ENCODE measurements at places on chromosomes 4 and X.

- DNase-seq, result no peak
Measured at GRCh38 chr4:158604369-158604768, 67.3 kb downstream of the C4orf46 start.

- no peak for DNase-seq
Measured at GRCh38 chr4:4783847-4784246, 75.6 kb upstream of the MSX1 start.

- DNase-seq, result no peak
Measured at GRCh38 chr4:129334136-129334535, 238.2 kb downstream of the C4orf33 start.

GRCh38 chr4:165600959-165601683, 222.3 kb downstream of the CPE start:
- no peak for DNase-seq

DNA sequence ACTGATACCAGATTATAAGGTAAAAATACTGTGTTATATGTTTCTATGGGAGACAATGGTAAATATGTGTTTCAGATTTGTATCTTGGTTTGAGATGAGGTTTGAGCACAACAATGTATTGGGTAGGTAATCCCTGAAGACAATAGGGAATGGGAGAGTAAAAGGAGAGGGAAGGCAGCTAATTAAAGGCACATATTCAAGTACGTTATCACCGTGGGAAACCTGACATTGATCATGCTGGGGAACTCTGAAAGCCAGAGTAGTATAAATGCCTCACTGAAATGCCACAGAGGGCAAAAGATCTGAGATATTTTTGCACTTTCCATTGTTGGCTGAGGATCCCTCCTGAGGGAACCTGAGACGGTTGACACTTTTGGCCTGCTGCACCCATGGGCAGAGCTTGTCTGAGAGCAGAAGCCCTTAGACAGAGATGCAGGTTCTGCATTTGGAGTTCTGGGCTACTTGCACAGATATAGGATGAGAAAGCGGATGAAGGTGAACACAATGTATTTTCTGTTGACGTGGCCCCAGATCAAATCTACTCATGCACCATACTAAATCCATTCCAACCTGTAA, 506.7 kb downstream of the PCDH18 start:
- no peak for DNase-seq

- no peak for DNase-seq
Measured at GRCh38 chr4:122584519-122584918, 36.3 kb downstream of the IL21 start.

- no peak for DNase-seq
Measured at GRCh38 chrX:68666580-68666979, 19.1 kb downstream of the STARD8 start.

DNA sequence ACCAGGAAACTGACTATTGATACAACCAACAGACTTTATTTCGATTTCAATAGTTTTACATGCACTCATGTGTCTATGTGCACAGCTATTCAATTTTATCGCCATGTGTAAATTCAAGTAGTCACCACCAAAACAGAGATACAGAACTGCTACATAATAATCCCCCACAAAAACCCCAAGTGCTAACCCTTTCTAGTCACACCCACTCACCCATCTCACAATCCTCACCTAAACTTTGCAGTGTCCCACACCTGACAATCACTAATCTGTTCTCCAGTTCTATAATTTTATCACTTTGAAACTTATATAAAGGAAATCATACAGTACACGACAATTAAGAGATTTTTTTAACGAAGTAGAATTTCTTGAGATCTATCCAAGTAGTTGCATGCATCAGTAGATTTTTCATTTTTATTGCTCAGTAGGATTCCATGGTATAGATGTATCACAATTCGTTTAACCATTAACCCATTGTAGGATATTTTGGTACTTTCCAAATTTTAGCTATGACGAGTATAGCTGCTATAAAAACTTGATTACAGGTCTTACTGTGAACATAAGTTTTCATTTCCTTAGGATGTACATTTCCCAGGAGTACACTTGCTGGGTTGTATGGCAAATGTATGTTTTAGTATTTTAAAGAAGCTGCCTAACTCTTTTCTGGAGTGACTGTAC, 85.9 kb downstream of the CASK start:
- no peak for DNase-seq

DNA sequence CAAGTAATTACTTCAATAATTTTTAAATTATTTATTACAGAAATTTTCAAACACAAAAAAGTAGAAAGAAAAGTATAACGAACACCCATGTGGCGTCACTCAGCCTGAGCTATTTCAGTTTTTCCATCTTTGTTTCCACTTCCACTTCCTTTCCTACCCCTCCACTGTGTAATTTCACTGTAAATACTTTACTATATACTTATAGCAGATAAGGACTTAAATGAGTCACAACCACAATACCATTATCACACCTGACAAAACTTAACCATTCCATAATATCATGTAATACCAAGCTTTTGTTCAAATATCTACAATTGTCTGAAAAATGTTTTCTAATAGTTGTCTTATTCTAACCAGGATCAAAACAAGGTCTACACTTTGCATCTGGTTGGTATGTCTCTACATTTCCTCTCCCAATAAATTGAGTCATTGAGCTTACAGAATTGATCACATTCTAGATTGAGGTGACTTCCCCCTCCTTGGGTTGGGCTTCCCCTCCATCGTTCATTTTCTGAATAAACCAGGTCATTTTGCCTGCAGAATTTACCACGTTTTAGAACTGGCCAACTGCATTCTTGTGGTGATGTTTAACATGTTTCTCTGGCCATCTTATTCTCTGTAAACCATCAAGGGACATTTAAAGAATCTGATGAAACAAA, 48.7 kb downstream of the ATP10D start:
- no peak for DNase-seq

DNA sequence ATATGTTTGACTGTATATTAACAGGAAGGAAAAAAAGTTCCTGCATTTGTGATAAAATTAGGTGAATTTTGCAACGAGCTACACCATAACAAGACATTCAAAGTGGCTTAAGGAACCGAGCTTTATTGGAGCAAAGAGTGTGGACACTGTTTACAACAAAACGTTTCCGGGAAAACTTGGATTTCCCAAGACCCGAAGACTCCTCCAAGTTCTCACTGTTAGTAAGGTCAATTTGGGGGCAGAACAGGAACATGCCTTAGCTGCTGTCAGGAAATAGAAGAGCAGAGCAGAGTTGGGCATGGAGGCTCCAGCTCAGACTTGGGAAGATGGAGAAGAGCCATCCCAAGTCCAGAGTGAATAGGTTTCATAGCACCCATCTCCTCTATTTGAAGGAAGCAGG, 16.5 kb downstream of the ADH6 start:
- no peak for DNase-seq

DNA sequence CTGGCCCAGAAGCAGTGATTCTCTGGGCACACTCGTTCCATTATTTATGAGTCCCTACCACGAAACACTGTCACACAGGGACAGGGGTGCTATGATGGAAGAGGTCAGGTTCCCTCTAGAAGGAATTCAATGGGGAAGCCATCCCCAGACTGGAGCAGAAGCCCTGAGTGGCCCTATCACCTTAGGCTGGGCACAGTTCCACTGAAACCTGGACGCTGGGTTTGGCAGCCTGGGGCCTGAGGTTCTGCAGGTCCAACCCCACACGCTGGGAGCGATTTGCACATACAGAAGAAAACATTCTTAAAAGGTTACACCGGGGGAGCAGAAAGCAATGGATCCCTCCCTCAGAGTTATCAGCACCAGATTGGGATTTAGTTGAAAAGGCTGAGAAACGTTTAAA, 63.3 kb downstream of the PHKA2 start:
- DNase-seq, result no peak

DNA sequence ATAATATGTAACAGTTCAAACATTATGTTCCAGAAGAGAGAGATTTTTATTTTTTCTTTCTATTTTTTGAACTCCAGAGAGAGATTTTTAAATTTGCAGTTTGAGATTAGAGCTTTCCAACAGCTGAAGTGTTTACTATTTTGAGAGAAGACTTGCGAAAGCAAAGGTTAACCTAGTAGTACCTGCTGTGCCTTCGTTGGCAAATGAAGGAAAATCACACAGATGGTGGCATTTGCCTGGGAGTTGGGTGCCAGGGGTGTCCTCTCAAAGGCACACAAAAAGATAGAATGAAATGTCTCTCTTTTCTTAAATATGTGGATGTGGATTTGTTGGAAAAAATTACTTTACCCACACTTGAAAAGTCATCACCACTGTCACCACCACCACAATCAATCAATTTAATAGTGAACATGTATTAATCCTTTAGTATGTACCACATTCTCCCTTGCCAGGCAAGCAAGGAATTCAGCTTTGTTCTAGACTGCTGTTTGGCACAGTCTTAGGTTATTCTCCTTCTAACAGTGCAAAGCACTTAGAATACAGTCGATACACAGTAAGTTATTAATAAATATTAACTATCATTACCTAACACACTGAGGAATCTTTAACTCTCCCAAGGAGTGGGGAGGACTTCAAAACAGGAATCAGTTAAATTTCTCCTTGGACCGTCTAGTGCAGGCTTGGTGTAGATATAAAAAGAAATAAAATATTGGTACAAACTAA, 838.2 kb upstream of the FTHL17 start:
- DNase-seq, result no peak

DNA sequence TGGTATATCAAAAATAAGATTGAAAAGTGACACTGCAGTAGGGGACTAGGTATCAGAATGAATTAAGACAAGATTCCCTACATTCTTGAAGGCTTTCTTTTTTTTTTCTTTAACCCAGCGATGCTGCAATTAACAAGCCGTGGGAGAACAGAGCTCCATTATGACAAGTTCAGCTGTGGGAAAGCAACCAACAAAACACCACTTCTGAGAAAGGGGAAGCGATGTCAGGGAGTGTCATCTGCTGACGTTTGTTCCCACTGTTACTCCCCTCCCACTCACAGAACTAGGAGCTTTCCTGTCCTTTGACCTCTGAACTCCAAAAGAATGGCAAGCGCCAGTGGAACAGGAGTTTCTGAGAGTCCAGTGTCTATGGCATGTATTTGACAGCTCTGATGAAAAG, 90.2 kb upstream of the SLITRK2 start:
- no peak for DNase-seq

DNA sequence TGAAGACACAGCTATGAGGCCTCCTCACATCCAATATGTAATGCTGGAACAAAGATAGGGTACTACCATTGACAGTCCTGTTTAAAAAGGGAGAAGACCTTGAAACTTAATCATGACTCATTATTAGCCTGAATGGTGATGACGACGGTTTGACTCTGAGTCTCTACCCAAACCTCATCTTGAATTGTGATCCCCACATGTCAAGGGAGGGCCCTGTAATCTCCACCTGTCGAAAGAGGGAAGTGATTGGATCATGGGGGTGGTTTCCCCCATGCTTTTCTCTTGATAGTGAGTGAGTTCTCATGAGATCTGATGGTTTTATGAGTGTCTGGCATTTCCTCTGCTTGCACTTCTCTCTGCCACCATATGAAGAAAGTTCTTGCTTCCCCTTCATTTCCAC, 395.3 kb upstream of the CPEB2 start:
- no peak for DNase-seq

- DNase-seq, result no peak
Measured at GRCh38 chrX:110146521-110146920, 143.6 kb downstream of the TMEM164 start.

- no peak for DNase-seq
Measured at GRCh38 chr4:153218961-153219360, 14.7 kb downstream of the TRIM2 start.

DNA sequence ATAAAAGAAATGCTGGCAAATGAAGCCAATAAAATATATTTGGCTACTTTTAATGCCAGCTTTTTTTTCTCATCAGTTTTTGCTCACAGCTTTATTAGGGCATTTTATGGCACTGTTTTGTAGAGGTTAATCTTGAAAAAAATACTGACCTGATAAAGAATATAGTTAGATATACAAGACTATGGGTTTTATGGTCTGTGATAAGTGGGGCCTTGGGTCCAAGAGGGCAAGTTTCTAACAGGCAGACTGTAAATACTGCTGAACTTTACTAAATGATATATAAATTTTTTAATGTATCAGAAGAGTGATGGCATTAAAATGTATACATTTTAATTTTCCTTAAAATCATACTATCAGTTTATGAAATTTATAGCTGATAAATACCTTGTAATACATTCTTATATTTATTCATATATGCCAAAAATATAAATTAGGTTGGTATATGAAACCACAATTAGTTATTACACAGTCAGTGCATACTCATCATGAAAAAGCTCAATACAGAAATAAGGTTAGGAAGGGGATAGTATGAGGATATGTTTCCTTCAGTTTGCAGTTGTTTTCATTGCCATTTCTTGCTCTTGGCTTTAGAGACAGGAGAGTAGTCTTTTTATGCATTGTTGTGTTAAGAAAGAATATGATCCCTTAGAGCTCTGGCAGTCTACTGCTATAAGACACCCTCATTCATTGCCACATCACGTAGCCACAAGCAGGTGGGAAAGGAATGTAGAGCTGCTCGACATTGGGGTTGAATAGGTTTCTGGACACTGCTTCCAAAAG, 146.6 kb downstream of the TLL1 start:
- no peak for DNase-seq

Measured in stimulated activated CD4-positive, alpha-beta T cell treated with anti-CD3 and anti-CD28 coated beads, Interleukin-4, amount 100 ng/mL, for 1 hour (primary cell).